ENCODE measurements at places on chromosomes 5 and 9. TPM values are rescaled to one million over a fixed set of nuclear protein-coding genes. Genes with fewer than 3 reads are reported as not detected.

The GMCL2 gene
- total RNA-seq = not detected

The GKAP1 gene
- total RNA-seq = 14.0 TPM

The REEP2 gene
- total RNA-seq = 7.6 TPM

The FOXD1 gene
- 2.6 TPM for total RNA-seq

The STPG3 gene
- total RNA-seq = not detected

The PIP5KL1 gene
- 4.9 TPM for total RNA-seq

The TRIM7 gene
- 1.2 TPM for total RNA-seq

The OGN gene
- total RNA-seq = 154 TPM

The C9orf153 gene
- 0.23 TPM for total RNA-seq

The NRARP gene
- 124 TPM for total RNA-seq

The ELAVL2 gene
- total RNA-seq = 0.23 TPM

The NR5A1 gene
- 0.37 TPM for total RNA-seq

The IL5 gene
- not detected for total RNA-seq

The RANBP17 gene
- total RNA-seq = 13.9 TPM

The MARVELD2 gene
- total RNA-seq = 47.1 TPM

The PTGDS gene
- 481 TPM for total RNA-seq

The RNF183 gene
- 5.3 TPM for total RNA-seq

The TEK gene
- total RNA-seq = 8.1 TPM

The ANKRD55 gene
- total RNA-seq = 0.20 TPM

The SVEP1 gene
- 13.1 TPM for total RNA-seq

The TLE1 gene
- total RNA-seq = 70.1 TPM

The GPR150 gene
- not detected for total RNA-seq

The CKMT2 gene
- total RNA-seq = 61.7 TPM

The TAF1L gene
- 0.03 TPM for total RNA-seq
